ENCODE measurements at places on chromosomes 1 and 21. TPM values are rescaled to one million over a fixed set of nuclear protein-coding genes. Genes with fewer than 3 reads are reported as not detected.

Gene TFF2
- polyA plus RNA-seq, result not detected

Gene MARK1
- 11.9 TPM for polyA plus RNA-seq

Gene KRTAP11-1
- polyA plus RNA-seq, result not detected

Gene C4BPB
- polyA plus RNA-seq, result not detected

Gene PDIK1L
- polyA plus RNA-seq, result 3.7 TPM

Gene GJB5
- 0.73 TPM for polyA plus RNA-seq

Gene CHRNB2
- polyA plus RNA-seq, result 20.1 TPM

Gene PHC2
- polyA plus RNA-seq, result 218 TPM

Gene TSHB
- not detected for polyA plus RNA-seq

Gene LIN28A
- polyA plus RNA-seq, result not detected

Gene MX2
- 0.93 TPM for polyA plus RNA-seq

Gene RIPPLY3
- 68.7 TPM for polyA plus RNA-seq

Gene RHD
- polyA plus RNA-seq, result not detected

Gene CLCA4
- polyA plus RNA-seq, result 0.54 TPM

Gene LCE2C
- not detected for polyA plus RNA-seq

Gene IER5
- polyA plus RNA-seq, result 12.4 TPM
